ENCODE measurements at places on chromosomes 4 and X.

GRCh38 chrX:6526564-6527136 lies 8.3 kb downstream of the VCX3A start:
- no peak for DNase-seq

DNA sequence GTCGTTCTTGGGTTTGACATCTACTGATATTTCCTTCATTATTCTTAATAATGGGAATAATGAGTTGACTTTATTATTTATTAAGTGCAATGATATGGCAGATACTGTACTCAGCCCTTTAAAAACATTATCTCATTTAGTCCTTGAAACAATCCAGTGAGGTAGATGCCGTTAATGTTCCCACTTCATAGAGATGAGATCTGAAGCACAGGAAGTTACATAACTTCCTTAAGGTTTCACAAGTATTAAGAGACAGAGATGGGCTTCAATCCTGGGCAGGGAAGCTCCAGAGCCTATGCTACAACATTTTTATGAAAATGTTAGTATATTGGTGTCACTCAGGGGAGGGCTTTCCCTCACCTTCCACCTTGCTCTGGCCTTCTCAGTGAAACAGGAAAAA lies 9.7 kb upstream of the KLHL13 start:
- no peak for DNase-seq

- no peak for DNase-seq
Measured at GRCh38 chr4:74734995-74735394, 59.3 kb downstream of the BTC start.

GRCh38 chr4:146059865-146060264 lies 115.7 kb upstream of the LSM6 start:
- no peak for DNase-seq

- DNase-seq = no peak
Measured at GRCh38 chr4:165410214-165410613, 31.4 kb downstream of the CPE start.

- DNase-seq = no peak
Measured at GRCh38 chr4:113382704-113383103, 333.3 kb downstream of the ANK2 start.

All from mesendoderm (in vitro differentiated cells).